ENCODE measurements at places on chromosomes 1 and 21.
A peak's percentile ranks its signal among the peaks of the same experiment; 100 is the strongest.

DNA sequence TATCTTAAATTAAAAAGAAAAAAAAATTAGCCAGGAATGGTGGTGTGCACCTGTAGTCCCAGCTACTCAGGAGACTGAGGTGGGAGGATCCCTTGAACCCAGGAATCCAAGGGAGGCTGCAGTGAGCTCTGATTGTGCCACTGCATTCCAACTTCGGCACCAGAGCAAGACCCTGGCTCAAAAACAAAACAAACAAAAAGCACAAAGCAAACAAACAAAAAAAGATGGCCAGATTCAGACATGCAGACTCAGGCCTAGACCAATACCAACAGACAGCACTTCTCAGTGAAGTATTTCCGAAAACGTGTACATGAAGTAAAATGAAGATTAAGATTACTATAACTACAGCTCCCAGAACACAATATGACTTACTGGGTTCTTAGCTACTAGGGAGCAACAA, 10.6 kb downstream of the SLC35D1 start:
- no peak for DNase-seq

- no peak for DNase-seq
These were observed 197.8 kb downstream of the VAV3 start for GRCh38 chr1:107767156-107767582.

DNA sequence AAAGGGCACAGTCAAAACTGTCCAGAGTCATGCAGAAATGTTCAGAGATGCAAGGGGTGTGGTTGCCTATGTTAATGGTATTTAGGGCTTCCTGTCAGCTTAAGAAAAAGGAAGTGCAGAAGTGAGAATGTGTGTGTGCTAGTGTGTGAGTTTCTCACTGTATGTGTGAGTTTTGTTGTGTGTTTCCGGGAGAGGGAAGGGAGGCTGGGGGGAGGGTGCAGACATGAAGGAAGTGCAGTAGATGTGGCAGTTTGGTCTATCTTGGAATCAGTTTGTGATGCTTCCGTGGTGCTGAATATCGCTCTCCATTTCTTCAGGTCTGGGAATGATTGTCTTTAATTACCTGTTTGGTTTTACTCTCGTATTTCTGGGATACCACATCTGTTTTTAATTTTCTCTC, 16.5 kb upstream of the ATP6V1G3 start:
- peak; percentile 80 for DNase-seq

- no peak for DNase-seq
These were observed 26.4 kb downstream of the ACP6 start for GRCh38 chr1:147643974-147644373.

GRCh38 chr21:23394458-23394857, 2212.8 kb downstream of the MRPL39 start:
- DNase-seq: no peak

DNA sequence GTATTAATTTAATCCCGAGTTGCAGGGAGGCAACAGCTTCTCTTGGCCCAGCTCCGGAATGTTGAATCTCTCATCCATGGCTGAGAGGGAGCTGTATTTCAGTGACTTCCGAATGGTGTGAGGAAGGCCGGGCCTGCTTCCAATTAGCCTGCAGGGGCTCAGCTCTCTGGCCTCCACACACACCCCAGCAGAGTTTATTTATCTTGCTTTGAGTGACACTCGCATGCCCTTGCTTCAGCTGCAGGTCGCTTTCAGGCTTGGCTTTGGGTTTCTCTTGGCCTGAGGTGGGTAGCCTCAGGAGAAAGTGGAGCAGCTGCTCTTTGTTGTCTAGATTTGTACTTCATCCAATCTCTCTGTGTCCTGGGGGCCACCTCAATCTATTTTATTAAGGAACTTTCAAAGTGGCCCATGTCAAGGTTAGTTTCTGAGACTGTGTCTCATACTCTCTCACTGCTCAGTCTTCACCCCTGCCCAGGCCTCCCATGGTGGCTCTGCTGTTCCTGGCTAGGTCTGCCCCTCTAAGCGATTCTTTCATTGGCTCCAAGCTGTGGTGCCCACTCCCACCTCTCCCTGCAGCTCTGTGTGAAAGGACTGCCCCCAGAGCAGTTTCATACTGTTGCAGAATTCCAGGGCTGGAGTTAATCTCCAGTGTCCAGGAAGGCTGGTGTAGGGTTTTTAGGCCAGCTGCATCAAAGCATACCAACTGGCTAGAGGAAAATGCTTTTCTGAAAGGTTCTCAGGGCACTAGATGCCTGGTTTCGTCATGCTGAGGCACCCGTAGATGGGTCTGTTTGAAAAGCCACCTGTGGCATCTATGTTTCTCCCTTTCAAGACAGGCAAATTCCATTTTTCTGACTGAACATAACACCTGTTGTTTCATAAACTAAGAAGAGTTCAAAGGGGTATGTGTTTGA, 153.5 kb downstream of the PLXNA2 start:
- DNase-seq: peak; percentile 59

GRCh38 chr1:905071-905749, 18.5 kb upstream of the SAMD11 start:
- no peak for DNase-seq

- peak; percentile 21 for DNase-seq
These were observed 198.7 kb downstream of the KCNT2 start for GRCh38 chr1:196409586-196409985.

- no peak for DNase-seq
These were observed 10.9 kb downstream of the EXO5 start for GRCh38 chr1:40519517-40519916.

GRCh38 chr1:27136998-27137542, 17.9 kb downstream of the SLC9A1 start:
- DNase-seq: no peak

DNA sequence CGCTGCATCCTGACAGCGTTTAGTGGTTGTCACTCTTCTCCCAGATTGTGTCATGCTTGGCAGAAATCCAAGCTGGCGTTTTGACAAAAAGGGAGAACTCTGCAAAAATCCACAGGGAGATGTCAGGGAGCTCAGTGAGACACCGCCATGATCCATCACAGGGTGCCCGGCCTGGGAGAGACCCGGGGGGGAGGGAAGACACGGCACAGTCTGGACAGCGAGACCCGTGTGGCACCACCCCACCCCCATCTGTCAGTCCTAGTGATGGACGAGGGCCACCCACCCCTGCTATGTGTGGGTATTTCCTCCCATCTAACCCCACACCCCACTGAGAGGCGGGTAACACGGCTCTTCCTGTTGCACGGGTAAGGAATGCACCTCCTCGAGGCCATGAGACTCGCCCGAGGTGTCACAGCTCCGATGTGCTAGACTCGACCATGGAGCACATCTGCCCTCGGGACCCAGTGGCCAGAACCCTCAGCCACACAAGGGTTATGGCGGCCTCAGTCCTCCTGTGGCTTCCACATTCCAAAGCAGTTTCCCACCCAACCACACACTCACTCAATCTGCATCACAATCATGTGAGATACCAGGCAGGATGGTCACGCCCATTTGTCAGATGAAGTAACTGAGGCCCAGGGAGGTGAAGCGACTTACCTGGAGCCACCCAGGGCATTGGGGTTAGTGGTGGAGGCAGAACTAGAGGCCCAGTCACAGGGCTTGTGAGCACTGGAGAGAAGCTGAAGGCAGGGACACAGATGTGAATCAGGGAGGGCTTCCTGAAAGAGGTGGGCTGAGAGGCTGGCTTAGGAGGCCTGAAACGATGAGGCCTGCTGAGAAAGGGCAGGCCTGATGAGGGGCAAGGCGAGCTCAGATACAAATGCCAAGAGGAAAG, 688.5 kb downstream of the MATN1 start:
- DNase-seq: peak; percentile 38

DNA sequence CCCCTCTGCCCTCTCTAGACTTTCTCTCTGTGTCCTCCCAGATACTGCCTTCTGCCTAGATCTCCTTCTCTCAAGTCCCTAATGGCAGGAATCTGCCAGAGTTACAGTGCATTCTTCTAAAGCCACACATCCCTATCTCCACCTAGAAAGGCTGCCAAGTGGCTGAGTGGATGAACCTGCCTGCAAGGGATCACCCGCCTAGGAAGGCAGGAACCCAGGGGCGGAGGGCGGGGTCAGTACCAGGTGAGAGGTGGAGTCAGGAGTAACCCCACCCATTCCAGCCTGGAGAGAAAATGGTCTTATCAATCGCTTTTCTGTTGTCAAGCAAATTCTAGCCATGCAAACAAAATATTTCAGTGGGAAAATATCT, 60.8 kb downstream of the BCAR3 start:
- no peak for DNase-seq

- DNase-seq: no peak
These were observed 51.0 kb downstream of the COL18A1 start for GRCh38 chr21:45455674-45456583.

GRCh38 chr1:5297180-5297885, 642.9 kb downstream of the AJAP1 start:
- DNase-seq: no peak

DNA sequence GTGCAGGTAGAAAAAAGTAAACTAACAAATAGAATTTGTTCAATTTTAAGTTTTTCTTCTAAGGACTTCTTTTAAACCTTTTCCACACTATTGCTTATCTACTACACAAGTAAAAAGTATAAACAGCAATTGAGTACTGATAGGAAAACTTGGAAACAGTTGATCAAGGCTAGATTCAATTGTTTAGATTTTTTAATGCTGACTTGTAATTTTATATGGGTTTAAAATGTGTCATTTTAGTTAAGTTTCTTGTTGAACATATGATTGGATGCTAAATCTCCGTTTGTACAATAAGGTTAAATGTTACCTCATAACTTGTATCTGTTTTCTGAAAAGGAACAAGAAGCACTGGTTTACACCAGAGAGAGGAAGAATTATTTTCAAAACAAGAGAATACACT, 5.5 kb downstream of the SASS6 start:
- no peak for DNase-seq

- DNase-seq: no peak
These were observed 32.0 kb downstream of the SORT1 start for GRCh38 chr1:109365642-109366204.

- no peak for DNase-seq
These were observed 7.9 kb downstream of the SAMD11 start for GRCh38 chr1:931380-932172.

DNA sequence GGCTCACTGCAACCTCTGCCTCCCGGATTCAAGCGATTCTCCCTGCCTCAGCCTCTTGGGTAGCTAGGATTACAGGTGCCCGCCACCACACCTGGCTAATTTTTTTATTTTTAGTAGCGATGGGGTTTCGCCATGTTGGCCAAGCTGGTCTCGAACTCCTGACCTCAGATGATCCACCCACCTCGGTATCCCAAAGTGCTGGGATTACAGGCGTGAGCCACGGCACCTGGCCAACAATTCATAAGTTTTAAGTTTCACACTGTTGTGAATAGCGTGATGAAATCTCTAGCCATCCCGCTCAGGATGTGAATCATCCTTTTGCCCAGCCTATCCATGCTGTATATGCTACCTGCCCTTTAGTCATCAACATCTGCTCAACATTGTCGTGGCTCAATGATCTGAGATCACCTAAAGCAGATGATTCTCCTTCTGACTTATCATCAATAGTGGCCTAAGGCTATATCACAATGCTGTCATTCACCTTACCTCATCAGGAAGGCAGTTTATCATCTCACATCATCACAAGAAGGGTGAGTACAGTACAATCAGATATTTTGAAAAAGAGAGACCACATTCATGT, 2.6 kb downstream of the PFDN2 start:
- DNase-seq: peak; percentile 79

DNA sequence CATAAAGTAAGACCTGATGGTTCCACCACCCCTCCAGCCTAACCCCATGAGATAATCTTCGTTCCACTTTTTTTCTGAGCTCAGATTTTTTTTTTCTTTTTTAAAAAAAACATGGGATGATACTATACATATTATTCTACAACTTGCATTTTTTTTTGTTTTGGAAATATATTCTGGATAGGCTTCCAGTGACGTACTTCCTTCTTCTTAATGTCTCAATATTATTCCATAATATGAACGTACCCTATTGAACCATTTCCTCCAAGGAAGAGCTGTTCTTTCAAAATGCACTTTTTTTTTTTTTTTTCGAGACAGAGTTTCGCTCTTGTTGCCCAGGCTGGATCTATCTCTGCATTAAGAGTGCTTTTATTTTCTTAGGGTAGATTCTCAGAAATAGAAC, 1.5 kb downstream of the EDEM3 start:
- no peak for DNase-seq

- DNase-seq: peak; percentile 91
These were observed 63.7 kb downstream of the MAP10 start for GRCh38 chr1:232868793-232869491.

DNA sequence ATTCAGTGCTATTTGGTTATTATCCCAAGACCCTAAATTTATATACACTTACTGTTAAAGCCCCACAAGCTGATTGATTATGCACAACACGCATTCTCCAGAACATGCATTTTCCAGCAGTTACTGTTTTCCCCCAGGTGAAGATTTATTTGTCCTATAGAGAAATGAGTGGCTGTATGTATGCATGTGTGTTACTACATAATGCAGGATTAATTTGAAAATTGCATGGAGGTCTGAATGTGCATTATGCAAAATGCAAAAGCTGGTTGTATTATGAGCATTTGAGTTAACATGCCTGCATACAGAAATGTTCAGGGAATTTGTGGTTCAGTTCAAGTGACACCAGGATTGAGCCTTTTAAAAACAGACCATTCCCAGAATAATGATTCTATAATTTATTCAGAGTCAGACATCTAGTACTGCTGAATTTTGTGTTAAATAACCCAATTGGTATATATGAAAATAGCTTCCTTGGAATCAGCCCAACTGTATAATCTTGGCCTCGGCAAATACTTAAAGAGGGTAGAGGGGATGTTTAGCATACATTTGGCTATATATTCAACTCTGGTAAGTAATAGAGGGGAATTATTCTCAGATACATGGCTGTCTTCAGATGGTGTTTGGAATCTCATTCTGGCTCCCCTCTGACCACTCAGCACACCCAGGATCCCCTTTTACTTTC, 320.0 kb downstream of the HHAT start:
- DNase-seq: no peak

- DNase-seq: peak; percentile 60
These were observed 3.6 kb downstream of the REN start for GRCh38 chr1:204162494-204163074.

GRCh38 chr1:233211595-233211994, 83.9 kb downstream of the PCNX2 start:
- DNase-seq: no peak

DNA sequence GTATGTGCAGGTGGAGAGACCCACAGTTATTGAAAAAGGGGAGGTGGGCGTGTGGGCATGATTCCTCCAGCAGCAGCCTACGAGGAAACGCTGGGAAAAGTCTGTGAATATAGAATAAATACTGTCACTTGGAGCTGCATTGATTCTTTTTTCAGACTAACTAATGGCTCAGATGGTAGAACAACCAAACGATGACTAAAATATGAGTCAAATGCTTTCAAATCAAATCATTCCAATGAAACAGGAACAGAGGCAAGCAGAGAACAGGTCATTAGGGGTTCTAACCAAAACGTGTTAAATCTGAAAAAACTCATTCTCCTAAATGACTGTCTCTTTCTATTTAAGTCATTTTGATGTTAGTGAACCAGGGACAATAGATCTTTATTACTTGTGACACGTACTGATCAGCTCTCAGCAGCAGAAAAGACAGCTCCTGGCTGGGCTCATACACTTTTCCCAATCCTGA, 35.1 kb upstream of the SEC16B start:
- peak; percentile 49 for DNase-seq

GRCh38 chr1:97567000-97567749, 353.7 kb downstream of the DPYD start:
- DNase-seq: no peak

Measured in fibroblast of skin of right quadriceps (primary cell).